ENCODE measurements at places on chromosomes 4 and X.
A peak's percentile ranks its signal among the peaks of the same experiment; 100 is the strongest.

- DNase-seq: no peak
These were observed 7.6 kb upstream of the USP53 start for GRCh38 chr4:119204916-119205315.

GRCh38 chrX:10619425-10620046 lies 849 bp downstream of the MID1 start:
- DNase-seq: no peak

GRCh38 chrX:17247144-17247543 lies 127.9 kb upstream of the NHS start:
- DNase-seq: no peak

DNA sequence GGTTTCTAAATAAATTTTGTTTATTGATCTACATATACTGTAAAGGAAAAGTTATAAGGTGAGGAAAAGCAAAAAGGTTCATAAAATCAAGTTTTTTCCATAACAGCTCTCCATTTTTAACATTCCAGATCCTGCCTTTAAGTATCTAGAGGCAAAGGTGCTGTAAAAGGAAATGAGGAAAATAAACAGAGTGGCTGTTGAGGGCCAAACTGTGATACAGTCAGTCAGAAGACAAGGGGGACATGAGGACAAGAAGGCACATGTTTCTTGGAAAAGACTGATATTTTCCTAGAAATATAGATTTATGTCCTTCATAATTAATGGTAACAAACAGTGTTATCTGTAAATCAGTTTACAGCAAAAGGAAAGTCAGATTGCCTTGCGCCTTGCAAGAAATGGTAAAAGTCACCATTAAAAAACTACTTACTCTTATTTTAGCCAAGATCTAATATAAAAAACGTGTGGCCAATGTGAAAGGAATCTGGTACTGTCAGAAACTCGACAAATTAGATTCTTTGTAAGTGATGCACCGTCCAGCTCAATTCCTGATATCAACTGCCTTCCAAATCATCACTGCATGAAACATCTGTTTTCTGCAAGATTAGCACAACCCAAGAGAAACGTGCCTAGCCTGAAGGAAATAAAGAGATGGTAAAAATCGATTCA lies 34.0 kb upstream of the VEGFD start:
- DNase-seq: no peak

- peak; percentile 4 for DNase-seq
These were observed 132.1 kb upstream of the SLC4A4 start for GRCh38 chr4:71206763-71207162.

- DNase-seq: no peak
These were observed 93.1 kb upstream of the LNX1 start for GRCh38 chr4:53684136-53685130.

DNA sequence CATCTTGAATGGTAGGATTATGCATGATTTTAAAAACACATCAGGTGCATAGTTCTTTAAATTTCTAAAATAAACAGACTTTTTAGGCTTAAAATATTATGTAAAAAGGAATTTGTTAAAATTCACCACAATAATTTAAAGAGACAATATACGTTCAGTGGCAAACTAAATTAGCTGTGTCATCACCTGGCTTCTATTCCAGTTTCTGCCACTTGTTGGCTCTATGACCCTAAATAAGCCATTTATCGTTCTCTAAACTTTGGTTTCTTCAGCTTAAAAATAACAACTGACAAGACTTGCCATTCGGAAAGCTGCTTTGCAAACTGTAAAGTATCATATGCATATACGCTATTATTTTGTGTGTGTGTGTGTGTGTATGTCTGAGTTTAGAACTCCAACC lies 141.3 kb downstream of the MGST2 start:
- DNase-seq: no peak

DNA sequence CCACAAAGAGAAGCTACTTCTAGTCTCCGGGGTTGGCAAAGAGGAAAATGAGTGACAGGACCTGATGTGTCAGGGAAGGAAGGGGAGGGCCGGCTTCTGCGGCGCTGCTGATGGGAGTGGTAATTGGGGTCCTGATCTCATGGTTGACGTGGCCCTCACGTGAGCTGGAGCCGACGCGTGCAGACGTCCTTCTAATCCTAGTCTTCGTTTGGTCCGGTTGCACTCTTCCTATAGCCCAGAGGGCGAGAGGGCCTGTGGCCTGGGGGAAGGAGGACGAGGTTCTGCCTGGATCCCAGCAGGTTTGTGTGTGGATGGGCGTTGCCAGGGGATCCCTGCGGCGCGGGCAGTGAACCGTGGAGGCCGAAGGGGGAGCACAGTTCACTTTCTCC lies at the start of gene ARMCX1:
TSS of gene ARMCX1 (plus strand) at position 186 of the 389 bp plus-strand sequence. CDS start 2,384 bp downstream, outside the sequence.
- no peak for DNase-seq

GRCh38 chrX:9367421-9367820 lies 97.4 kb upstream of the TBL1X start:
- no peak for DNase-seq

- no peak for DNase-seq
These were observed 265.1 kb upstream of the FAM241A start for GRCh38 chr4:111880116-111880515.

DNA sequence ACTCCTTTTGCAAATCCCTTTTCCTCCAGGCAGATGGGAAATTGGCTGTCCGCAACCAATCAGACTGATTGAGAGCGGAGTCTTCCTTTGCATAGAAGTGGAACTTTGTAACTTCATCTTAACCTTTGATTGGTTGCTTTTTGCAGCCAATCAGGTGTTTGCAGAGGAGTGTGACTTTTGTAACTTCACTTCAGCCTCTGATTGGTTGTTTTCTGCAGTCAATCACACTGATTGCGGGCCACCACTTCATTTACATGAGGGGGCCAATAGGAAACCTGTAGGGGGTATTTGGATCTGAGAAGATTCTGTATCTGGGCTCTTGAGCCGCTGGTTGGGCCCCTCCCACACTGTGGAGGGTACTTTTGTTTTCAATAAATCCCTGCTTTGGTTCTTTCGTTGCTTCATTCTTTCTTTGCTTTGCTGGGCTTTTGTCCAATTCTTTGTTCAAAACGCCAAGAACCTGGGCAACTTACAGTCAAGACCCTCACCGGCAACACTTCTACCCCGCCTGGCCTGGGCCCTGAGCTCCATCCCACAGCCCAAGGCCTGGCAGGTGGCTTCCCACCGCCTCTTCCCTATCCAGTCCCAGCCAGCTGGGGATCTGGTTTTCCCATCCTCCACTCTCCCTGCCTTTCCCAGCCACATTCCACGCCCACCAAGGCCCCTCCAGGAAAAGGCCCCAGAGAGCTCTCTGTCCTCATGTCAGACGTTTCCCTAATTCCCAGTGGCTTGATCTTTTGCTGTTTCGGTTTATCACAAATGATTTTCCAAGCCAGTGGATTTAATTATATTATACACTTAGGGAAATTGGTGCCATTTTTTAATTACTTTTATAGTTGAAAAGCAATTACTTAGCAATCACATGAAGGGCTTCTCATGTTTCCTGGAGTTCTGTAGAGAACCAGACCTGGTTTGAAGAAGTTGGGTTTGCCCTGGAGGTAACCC lies 110.2 kb upstream of the STX18 start:
- DNase-seq: no peak

- DNase-seq: no peak
These were observed 259.8 kb downstream of the ARHGAP10 start for GRCh38 chr4:147991543-147992283.

DNA sequence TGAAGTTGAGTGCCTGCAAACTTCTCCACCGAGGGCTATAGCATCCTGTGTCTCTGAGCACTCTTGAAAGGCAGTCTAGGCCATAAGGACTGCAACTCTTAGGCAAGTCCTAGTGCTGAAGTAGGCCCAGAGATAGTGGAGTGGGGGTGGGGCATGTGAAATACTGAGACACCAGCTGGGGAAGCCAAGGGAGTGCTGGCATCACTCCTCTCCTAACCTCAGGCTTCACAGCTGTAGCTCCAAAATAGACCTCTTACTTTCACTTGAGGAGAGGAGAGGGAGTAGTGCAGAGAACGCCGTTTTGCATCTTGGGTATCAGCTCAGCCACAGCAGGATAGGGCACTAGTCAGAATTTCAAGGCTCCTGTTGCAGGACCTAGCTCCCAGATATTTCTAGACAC lies 56.2 kb upstream of the CYSLTR1 start:
- no peak for DNase-seq

- no peak for DNase-seq
These were observed 179.8 kb downstream of the SPCS3 start for GRCh38 chr4:176499518-176499917.

DNA sequence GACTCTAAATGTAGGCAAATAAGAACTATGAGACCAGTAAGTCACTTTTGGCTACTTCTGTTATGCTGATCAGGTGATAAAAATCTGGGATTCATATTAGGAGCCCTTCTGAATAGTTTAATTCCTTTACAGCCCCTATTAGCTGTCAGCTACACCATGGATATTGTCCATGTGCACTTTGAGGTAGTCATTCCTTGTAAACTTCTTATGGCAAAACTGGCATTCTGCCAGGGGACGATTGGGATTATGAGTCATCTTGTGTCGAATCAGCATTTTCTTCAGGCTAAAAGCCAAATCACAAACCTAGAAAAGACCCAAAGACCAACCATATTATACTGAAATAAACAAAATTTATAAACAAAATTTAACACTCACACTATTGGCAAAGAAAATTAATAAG lies 227.6 kb downstream of the PRDM5 start:
- no peak for DNase-seq

DNA sequence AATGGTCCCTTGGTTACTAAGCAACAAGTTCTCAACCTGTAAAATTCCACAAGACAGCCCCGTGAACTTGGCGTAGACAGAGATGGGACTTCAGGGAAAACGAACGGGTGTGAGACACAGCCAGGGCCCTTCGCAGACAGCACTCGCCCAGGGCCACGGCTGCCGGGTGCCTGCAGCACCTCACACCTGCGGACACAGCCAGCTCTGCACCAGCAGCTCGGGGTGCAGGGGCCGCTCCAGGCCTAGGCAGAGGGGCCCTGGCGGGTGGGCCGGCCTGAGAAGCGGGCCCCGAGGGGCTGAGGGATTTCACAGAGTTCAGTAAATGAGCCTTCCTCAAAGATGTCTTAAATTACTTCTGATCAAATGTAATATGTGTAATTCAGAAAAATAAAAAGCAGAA lies 34.0 kb downstream of the GAK start:
- DNase-seq: no peak

- DNase-seq: no peak
These were observed 704.8 kb downstream of the ARAP2 start for GRCh38 chr4:35539404-35540055.

Measured in NCI-H2171 treated with DMSO at 0.1 percent for 48 hours (cell line).